ENCODE measurements at places on chromosomes 2 and 18.
A peak's percentile ranks its signal among the peaks of the same experiment; 100 is the strongest.

- no peak for DNase-seq
These were observed 4.9 kb downstream of the QPCT start for GRCh38 chr2:37349231-37349860.

DNA sequence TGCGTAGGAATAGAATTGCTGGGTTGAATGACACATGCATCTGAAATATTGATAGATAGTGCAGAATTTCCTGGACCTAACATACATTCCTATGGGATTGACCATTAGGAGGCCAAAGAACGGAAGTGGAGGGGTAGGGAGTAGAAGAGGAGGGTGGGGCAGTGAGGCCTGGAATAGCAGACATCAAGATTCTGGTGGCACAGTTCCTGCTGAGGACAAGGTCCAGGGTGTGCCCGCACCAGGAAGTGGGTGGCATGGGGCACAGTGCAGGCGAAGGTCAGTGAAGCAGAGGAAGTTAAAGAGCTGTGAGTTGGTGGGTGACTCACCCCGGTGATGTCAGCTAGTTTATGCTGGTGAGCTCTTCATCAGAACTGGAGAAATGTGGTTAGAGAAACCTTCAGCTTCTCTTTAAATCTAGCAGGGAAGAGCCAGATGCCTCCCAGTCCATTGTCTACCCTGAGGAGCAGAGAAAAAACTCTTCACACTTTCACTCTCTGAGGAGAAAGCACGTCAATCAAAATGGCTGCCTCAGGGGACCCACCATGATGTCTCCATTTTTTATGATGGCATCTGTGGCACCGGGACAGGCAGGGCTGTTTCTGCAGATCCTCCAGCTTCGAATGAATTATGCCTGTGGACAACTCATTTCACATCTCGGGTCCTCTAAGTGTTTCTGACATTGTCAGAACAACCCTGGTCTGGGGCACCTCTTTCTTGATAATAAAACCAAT, 55.9 kb upstream of the CTLA4 start:
- peak; percentile 43 for DNase-seq

DNA sequence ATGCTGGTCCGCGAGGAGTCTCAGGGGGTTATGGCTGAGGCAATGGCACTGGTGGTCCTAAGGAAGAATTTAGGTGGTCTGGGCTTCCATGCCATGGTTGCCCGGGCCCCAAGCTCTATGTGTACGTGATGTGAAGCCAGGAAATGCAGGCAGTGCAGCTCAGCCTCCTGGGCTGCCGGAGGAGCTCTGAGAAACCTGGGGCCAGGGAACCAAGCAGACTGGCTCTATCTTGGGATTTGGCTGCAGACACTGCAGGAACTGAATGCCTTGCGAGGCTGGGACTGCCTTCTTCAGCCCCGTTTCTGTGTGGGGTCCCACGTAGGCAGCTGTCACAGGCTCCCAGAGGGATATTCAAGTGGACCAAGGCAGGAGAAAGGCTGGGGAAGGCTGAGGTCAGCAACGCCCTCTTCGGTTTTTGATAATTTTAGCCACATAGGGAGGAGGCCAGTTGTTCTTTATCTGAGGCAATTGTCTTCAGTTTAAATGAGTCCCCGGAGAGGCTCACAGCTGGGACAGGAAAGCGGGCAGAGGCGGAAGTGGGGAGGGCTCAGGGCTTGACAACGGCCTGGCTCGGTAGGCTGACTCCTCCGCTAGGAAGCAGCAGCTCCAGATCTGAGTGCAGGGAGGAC, 77.7 kb downstream of the RHOB start:
- no peak for DNase-seq

- no peak for DNase-seq
These were observed 41.7 kb downstream of the KIAA2012 start for GRCh38 chr2:202114795-202115194.

GRCh38 chr2:24083567-24084385, 858 bp downstream of the TP53I3 start:
- DNase-seq = no peak

DNA sequence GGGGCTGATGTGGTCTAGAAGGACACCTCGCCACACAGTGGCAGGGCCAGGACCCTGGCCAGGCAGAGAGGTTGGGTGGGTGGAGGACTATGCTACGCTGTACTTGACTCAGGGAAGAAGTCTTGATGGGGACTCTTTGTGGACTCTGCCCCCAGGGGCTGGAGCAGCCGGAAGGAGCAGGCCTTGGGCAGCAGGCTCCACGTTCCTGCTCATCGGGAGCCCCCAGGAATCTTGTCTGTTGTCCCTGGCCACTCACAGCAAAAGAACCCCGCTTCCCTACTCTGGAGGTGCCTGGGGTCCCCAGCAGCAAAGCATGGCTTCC, 79.0 kb downstream of the POLR1A start:
- DNase-seq = no peak

DNA sequence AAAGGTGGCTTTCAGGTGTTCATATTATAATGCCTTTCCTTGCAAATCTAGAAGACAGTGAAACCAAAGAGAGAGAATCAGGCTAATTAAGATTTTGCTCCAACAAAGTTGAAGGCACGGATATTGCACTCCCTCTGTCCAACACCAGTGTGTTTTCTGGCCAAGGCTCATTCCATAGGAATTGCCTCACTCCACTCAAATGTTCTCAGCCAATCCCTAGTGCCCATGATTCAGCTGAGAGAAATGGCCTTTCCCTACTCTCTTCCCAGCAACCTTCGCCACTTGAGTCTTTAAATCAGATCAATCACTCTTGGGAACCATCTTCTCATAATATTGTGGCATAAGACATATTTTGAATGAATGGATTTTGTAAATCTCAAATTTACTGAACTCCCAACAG, 768.2 kb upstream of the ACVR2A start:
- no peak for DNase-seq

GRCh38 chr2:73970850-73971471, 13.7 kb upstream of the TET3 start:
- DNase-seq = no peak

DNA sequence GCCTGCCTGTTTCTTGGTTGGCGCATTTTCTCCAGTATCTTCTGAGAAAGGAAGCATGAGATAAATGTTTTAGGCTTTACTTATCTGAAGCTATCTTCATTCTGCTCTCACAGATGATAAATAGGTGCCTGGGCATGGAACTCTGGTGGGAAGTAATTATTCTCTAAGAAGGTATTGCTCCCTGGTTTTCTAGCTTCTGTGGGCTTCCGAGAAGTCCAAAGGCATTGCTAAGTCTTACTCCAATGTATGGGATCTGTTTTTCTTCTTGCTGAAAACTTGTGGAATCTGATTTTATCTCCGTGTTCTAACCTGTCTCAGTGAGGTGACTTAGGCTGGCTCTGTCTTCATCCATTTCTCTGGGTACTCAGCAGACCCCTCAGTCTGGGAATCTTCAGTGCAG, 224.4 kb upstream of the HS6ST1 start:
- DNase-seq = no peak

DNA sequence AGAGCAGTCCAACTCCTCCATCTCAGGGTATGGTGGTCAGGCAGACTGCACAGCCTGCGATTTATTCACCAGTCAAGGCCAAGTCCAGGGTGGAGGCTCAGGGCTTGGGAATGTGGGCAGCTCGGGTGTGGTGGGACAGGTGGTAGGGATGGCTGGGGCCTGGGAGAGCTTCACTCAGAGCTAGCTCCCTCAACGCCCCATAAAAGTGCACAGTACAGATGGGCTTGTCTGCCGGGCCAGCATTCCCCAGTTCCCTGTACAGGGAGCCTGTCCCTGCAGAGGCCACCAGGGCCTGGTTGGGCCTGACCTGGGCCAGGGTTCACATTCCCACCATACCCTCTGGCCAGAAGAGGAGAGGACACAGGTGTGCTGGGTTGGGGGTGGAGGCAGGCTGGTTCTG, 49.2 kb upstream of the OTOS start:
- no peak for DNase-seq

- no peak for DNase-seq
These were observed 18.1 kb upstream of the CREG2 start for GRCh38 chr2:101405351-101405899.

DNA sequence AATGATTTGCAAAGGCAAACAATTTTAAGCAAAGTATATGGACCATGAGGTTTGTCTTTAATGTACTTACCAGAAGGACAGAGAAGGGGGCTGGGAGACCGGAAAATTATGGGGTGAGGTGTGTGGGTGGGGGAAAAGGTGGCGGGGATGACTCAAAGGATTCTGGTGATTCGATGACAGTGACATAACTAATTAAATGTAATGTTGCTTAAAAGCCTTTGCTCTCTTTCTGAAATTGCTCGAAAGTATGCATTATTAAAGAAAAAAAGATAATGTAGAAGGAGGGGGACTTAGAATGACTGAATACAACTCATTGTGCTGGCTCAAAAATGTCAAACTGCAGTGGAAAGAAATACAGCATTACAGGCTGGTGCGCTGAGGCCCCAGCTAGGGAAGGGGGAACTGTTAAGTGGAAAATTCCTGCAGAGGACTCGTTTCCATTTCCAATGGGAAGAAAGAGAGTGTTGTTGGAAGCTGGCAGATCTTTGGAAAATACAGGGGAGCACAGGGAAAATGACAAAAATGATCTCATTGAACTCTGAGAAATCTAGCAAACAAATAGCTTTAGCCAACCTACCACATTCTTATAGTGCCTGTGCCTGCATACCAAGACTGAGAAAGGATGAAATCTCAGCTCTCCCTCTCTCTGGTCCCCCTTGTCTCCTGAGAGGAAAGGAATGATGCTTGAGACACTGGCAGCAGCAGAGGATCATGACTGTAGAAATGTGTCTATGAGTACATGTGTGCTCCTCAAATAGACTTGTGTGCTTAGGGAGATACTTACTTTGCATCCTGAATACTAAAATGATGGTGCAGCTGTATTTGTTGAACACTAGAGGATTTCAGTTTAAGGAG, 632.4 kb downstream of the NYAP2 start:
- peak; percentile 7 for DNase-seq

GRCh38 chr2:160920791-160921303, 239.4 kb upstream of the TANK start:
- no peak for DNase-seq

GRCh38 chr2:96890726-96891385, 21.0 kb upstream of the SEMA4C start:
- DNase-seq = no peak

DNA sequence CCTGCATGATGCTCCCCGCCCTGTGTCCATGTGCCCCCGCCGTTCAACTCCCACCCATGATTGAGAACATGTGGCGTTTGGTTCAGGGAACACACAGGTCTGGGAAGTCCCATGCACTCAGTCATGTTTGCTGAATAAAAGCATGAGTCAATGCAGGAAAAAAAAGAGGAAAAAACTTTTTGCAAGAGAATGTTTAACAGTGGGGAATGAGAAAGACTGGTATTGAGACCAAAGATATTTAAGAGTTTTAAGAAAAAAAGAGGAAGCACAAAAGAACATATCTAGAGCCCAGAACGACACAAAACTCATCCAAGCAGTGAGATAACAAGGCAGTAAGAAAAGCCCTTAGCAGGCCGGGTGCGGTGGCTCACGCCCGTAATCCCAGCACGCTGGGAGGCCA, 279.2 kb upstream of the THSD7B start:
- DNase-seq = no peak

DNA sequence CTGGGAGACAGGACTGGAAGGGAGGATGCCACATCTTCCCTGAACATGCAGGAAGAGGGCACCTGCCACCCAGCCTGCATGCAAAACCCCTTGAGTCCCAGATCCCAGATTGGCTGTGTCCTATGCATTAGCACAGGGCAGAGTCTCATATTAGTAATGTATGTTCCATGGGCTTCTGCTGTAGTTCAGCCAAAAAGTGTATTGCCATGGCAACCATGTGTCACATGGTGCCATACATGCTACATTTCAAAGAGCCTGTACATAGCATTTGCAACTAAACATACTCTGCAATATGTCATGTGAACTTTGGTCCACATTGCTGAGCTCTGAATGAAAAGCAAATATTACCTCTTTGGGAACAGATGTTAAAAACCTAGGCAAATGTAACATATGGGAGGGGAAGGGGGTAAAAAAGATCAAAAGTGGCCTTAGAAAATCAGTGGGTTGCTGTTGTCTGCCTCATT, 78.4 kb downstream of the DPP4 start:
- no peak for DNase-seq

DNA sequence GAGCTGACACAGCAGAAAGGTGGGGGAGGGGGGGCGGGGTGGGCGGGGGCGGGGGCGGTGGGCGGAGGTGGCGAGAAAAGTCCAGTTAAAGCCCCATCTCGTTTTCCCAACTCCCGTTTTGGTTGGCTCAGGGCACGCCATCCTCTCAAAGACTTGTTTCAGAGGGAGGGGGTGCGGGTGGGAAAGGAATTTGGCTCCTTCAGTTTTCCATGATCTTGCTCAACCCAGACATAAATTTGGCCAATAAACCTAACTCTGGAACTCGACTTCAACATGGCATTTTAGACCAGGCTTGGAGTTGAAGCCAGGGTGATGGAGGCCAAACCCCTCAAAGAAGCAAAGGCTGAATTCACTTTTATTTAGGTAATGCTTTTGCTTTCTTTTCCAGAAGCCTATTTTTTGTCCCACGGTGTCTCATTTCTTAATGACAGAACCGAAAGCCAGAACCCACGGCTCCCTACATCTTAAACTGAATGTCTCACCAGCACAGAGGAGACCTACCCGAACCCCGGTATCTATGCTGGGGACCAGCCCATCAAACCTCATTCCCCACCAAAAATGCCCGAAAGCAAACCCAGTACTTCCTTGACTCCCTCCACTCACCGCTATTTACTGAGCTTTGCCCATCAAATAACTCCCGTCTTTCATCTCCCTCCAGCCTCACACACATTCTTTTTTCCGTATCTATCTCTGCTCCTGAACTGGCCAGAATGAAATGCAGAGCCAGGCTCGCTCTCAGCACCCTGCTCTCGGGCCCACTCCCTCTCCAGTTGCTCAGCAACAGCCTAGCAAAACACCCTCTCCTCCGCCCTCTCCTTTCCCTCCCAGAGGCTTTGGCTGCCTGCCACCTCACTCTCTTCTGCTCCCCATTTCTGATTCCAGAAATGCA, 4.3 kb downstream of the IGFBP5 start:
- DNase-seq = no peak

DNA sequence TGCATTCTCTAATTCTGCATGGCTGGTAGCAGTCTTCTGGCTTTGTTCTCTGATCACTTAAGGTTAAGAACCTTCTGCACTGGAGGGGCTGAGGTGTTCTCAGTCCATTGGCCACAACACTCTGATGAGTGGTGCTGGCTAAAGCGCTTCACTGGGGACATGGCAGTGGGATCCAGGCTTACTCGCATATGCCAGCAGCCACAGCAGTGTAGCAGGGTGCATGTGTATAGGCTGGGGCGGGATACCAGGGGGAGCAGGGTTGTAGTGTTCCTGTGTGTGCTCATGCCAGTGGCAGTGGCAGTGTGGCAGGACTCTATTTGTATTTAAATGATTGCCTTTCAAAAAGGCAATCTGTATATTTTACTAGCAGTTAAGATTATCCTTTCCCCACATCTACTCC, 11.1 kb upstream of the TACR1 start:
- no peak for DNase-seq

DNA sequence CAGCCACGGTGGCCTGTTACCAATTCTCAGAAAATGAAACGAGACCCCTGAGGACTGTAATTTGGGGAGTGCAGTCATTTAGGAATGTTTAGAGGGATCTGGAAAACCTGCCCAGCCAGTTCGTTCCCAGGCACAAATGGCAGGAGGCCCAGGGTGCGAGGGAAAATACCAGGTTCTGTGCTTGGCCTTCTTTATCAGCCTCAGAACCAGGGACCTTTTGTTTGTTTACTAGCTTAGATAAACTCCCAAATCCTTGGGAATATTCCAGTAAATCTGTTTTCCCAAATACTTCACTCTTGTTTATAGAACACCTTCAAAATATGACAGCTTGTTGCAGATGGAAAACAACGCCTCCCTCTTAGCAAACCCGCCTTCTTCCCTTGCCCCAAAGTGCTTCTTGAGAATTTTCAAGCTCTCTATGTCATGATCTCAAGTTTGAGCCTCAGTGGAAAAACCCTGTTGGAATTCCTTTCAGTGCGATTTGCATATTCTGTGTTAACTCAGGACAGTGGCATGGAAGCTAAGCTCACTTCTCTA, 400.3 kb upstream of the SMIM21 start:
- DNase-seq = no peak

Measured in activated naive CD8-positive, alpha-beta T cell treated with anti-CD3 and anti-CD28 coated beads, Interleukin-2, amount 50 U/mL, for 16 hours (primary cell).